ENCODE measurements at places on chromosomes 6 and 20. TPM values are rescaled to one million over a fixed set of nuclear protein-coding genes. Genes with fewer than 3 reads are reported as not detected.

The CARMIL1 gene
- 13.1 TPM for total RNA-seq

The MACROD2 gene
- not detected for total RNA-seq

The B4GALT5 gene
- 22.4 TPM for total RNA-seq

The C6orf52 gene
- total RNA-seq, result not detected

The RAD21L1 gene
- 0.48 TPM for total RNA-seq

The TGM2 gene
- 447 TPM for total RNA-seq

The ZFAND3 gene
- total RNA-seq, result 90.4 TPM

The ACOT8 gene
- 32.5 TPM for total RNA-seq

The BEND6 gene
- total RNA-seq, result 10.2 TPM

The RIPOR3 gene
- 0.13 TPM for total RNA-seq

The CST4 gene
- not detected for total RNA-seq

GRCh38 chr6:551405-551804 lies 105.5 kb downstream of the HUS1B start:
- DNase-seq, result no peak

- no peak for DNase-seq
Measured at GRCh38 chr6:11622156-11622555, 84.6 kb downstream of the TMEM170B start.

DNA sequence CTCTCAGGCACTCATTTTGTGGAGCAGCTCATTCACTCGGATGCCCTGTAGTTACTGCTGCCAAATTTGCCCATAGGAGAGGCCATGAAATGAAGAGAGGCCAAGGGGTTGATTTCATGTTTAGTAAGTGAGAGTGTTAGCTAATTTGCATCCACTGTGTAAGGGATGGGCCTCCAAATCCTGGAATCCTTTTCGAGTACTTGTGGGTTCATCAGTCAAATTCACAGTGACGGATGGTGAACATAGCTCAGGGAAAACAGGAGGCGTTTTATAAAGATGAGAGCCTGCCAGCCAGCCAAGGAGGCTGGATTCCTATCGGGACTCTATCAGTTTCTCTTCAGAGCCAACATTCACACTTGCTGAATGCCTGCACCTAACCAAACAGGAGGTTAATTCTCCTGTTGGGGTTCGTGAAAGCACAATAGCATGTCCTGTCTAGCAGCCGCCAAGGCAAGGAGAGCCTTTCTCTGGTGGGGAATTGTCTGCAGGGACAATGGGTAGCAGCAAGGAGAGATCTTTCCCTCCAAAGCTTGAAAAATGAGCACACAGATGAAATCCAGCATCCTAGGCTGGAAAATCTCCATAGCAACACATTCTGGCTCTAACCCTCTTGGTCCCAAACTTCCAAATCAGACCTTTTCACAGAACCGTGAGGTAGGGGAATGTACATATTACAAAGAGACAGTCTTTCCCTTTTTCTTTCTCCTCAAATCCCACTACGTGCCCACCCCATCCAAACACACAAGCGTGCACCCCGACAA lies 231.4 kb upstream of the ECI2 start:
- no peak for DNase-seq

- DNase-seq, result no peak
Measured at GRCh38 chr6:142822383-142822782, 122.6 kb downstream of the HIVEP2 start.

- peak; percentile 70 for DNase-seq
Measured at GRCh38 chr20:10922941-10923340, 249.1 kb upstream of the JAG1 start.

GRCh38 chr6:90730151-90730673 lies 143.3 kb upstream of the MAP3K7 start:
- no peak for DNase-seq

DNA sequence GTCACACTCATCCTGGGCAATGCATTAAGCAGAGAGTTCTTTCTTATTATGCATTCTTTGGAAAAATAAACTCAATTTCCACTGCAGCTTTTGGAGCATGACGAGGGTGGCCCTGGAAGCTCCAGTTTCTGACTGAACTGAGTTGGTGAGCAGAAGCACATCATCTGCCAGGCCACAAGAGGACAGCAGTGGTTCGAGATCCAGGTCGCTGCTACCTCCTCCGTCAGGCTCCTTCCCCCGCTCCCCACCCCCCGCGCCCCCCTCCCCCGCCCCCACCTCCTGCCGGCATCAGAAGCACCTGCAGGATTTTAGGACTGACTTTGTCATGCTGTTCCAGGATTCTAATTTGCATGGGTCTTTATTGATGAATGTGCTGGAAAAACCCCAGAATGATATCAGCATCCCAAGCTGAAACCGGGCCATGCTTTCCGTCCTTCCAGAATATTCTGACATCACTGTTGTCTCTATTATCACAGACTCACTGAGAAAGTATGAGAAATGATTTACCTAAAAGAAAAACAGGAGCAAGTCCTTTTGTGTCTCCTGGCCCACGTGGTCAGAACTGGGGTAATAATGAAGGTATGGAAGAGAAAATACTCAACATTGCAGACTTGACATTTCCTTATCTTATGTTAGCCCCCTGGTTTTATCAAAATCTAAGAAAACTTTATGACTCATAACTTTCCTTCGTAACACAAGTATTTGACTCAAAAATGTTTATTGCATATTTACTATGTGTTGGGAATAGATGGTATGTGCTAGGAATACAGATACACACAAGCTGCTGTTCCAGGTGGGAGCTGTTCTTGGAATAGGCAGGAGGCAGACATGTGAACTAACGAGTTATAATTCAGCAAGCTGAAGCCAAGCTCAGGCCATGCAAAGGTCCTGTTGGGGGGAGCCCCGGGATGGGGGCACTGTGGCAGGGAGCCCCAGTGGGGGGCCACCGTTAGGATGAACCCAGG lies 220.2 kb upstream of the EXOC2 start:
- peak; percentile 48 for DNase-seq

DNA sequence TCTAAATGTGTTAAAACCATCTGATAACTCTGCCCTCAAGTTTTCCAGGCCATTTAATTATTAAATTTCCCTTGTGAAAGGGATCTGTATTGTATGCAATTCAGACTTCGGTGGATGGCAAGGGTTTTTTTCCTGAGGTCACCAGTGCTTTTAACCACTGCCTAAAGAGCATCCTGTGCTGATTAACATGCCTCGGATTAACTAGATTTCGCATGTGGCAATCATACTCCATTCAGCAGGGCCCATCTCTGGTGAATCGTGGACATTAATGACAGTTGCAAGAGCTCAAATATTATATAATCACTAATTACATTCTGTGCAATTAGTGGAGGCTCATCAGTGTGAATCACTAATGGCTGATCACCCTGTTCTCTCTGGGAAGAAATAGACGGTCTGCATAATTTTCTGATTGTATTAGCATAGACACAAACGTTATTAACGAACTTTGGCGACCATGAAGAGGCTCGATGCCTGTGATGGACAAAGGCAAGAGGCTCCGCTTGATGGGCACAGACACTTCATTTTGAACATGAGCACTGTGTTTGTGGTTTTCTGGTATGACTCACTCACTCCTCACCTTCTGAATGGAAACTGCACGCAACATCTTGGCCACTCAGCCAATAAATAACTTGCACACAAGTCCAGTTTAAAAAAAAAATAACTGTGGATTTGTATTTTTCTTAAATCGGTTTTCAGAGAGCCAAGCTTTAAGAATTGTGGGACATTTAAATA lies 31.4 kb downstream of the LINC00237 start:
- DNase-seq, result no peak

DNA sequence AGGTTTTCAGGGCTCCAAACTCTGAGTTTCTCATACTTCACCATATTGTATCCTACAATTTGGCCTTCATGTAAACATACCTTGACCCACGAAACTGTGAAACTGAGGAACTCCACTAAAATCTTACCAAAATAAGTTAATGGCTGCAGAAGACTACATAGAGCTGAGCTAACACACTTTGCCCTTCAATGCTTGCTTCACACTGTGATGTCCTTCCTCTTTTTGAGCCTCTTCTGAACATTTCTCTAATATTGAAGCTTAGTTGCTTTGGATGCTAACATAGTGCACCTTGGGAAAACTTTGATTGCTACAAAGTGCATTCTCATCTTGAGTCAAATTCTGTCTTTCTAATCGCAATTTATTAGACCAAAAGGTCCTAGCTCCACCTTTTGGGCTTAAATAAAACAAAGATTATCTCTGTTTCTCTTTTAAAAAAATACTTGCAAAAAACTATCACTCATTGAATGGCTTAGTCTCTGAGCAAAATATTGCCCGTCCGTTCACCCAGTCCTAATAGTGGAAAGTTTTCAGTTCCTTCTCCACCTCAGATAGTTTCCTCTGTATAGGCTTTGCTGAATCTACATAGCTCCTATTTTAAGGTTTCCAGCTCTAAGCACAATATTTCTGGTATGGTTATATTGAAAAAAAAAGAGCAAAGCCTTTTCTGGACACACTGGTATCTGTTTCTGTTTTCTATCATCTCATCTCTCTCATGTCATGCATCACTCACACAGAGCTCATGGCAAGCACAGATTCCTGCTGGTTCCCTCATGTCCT lies 494.6 kb downstream of the RFPL4B start:
- DNase-seq, result no peak

GRCh38 chr6:137160763-137161162 lies 12.7 kb downstream of the IL22RA2 start:
- DNase-seq, result no peak

- no peak for DNase-seq
Measured at GRCh38 chr6:811831-812230, 118.9 kb upstream of the EXOC2 start.

DNA sequence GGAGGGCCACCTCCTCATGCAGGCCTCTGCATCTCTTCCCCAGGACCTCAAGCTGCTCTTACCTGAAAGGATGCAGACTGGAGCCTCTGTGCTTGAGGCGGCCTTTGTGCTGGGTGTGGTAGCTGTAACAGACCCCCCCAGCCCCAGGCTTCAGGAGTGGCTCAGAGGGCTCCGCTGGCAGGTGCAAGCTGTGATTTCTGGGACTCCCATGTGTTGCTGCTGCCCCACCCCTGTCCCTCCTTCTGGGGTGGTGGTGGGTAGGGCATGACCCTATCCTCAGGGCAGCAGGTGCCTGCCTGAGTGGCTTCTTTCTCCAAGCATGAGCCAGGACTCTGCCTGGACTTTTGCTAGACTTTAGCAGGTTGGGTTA lies 121.2 kb downstream of the SULF2 start:
- DNase-seq, result no peak

- no peak for DNase-seq
Measured at GRCh38 chr6:121755485-121755884, 320.0 kb downstream of the GJA1 start.

GRCh38 chr6:14543971-14544585 lies 426.5 kb downstream of the CD83 start:
- DNase-seq, result no peak

DNA sequence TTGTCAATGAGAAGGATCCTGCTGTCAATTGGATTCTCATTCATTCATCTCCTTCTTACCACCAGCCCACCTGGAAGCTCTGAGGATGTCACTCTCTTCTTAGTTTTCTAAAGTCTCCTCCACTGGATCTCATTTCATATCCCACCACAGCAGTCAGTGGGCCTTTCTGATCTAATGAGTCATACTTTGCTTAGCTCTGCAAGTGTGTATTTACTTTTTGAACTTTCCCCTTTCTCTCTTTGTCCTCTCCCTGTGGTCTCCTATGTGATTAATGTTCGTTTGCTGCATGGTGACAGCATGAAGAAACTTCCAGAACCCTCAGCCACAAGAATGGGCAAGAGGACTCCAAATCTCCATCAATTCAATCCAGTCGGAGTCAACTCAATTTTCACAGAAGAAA lies 63.6 kb upstream of the SYNDIG1 start:
- no peak for DNase-seq

- DNase-seq, result peak; percentile 17
Measured at GRCh38 chr6:42402184-42402583, 49.5 kb downstream of the TRERF1 start.

GRCh38 chr20:57071283-57071731 lies 195.1 kb downstream of the BMP7 start:
- DNase-seq, result no peak

DNA sequence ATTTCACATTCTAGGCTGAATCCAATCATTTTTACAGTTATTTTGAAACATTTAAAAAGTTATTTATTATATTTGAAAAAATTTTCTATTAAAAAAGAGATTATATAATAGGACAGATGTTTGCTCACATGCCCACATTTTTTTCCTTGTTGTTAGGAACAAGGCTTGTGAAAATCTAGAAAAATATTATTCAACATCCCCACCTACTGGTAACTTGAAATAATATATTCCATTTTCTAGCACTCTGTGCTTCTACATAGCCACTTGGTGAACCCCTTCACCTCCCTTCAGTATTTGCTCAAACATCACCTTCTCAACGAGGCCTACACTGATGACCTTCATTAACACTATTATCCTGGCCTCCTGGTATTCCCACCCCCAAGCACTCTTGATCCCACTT lies 18.3 kb upstream of the GPRC6A start:
- DNase-seq, result peak; percentile 57

DNA sequence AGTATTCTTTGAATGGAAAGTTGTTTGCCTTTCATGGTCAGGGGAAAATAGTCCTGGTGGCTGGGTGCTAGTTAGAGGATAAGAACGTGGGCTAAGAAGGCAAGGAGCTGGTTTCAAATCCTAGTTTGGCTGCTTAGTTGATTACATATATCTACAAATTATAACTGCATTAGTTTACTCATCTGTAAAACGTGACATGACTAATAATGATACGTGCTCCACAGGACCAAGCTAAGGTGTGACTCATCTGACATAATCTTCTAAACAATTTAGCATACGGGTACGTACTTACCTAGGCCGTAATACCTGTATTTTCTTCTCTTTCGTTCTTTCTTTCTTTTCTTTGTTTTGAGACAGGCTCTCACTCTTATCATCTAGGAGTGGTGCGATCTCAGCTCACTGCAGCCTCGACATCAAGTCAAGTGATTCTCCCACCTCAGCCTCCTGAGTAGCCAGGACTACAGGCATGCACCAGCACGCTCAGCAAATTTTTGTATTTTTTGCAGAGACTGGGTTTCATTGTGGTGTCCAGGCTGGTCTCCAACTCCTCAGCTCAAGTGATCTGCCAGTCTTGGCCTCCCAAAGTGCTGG lies 1274.2 kb upstream of the GJE1 start:
- peak; percentile 25 for DNase-seq

DNA sequence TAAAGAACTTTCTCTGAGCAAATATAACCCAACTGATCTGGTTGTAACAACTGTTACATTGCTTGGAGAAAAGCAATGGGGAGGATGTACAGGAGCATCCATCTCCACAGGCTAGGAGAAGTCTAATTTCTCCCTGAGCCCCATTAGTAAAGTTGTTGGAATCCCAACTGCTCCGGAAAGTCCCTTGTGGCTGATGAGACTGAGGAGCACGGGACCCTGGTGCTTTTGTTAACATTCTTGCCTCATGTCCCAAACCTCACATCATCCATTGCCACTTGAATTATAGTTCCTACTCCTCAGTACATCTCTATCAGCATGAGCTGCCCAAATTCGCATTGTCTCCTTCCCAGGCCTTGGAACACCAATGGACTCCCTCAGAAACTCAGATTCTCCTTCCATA lies 260.6 kb upstream of the BMP2 start:
- DNase-seq, result no peak

Data from HFFc6 (cell line).